ENCODE measurements at places on chromosomes 3 and 15.

DNA sequence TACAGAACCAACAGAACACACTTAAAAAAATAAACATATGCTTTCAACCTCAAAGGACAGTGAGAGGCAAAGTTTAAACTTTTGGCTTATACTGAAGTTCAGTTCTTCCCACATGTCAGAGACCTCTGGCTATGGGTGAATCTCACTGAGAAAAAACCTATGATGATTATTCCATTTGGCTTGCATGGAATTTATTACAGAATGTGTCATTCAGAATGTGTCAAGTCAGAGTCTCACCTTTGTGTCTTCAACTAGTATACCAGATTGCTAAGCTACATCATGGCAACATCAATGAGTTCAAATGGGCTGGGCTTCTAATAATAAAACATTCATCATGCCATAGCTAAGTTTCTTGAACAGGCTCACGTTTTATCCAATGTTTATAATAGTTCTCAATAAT lies 987.0 kb downstream of the NTRK3 start:
- DNase-seq: no peak

DNA sequence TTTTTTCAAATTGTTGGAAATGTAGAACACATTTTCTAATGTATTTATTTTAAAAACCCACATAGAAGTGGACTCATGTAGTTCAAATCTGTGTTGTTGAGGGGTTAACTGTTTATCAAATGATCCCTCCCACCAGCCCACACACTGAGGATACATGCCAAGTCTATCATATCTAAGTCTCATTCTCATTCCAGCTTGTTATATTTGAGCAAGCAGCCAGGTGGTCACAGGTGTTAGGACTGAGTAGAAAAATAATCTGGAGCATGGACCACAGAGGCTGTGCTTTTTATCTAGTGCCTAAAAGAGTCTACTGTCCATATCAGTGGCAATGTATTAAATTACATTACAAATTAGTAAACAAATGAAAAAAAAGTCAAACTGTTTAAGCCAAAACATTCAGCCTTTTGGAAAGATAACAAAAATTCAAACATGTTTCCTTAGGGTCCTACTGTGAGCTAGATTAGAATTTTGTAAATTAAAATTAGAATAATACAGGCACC lies 20.7 kb upstream of the SPESP1 start:
- no peak for DNase-seq

DNA sequence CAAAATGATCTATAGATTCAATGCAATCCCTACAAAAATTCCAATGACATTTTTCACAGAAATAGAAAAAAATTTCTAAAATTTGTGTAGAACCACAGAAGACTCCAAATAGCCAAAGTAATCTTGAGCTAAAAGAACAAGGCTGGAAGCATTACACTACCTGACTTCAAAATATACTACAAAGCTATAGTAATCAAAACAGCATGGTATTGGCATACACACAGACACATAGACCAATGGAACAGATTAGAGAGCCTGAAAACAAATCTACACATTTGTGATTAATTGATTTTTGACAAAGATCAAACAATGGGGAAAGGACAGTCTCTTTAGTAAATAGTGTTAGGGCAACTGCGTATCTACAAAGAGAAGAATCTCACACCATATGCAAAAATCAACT lies 45.3 kb upstream of the RYK start:
- no peak for DNase-seq

GRCh38 chr3:86790884-86791549 lies 199.9 kb downstream of the VGLL3 start:
- DNase-seq: no peak

GRCh38 chr3:707041-707440 lies 385.8 kb upstream of the CNTN6 start:
- DNase-seq: no peak

DNA sequence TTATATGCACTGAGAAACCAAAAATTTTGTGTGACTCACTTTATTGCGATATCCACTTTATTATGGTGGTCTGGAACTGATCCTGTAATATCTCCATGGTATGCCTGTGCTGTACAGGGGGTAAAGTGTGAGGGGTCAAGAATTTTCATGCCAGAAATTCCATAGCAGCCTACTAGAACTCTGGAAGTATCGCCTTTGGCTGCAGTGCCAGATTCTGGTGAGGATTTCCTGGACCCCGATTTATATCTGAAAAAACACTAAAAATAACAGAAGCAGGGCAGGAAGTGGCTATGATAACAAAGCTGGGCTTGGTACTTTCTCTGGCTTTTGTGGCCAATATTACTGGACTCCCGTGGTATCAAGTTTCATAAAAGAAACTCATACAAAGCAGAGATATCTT lies 36.4 kb downstream of the CCDC80 start:
- DNase-seq: no peak

DNA sequence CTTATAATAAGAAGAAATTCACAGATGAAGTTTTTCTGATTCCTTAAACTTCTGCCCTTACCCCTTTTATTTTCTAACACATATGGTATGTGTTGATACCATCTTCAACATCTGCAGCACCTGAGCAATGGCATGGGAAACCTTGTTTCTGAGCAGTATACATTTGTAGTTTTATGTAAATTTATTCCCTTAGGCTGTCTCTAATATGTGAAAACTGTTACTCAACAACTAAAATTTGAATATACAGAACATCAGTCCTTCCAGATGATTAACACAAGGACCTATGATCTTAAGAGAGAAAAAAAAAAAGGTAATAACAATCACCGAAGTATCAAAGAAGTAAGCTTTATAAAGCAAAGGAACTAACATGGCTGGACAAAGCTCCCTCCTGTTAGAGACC lies 190.5 kb downstream of the TBC1D5 start:
- DNase-seq: no peak

GRCh38 chr15:47727676-47728075 lies 10.4 kb downstream of the SEMA6D start:
- no peak for DNase-seq
